ENCODE measurements at places on chromosomes 7 and 10.
A peak's percentile ranks its signal among the peaks of the same experiment; 100 is the strongest.

DNA sequence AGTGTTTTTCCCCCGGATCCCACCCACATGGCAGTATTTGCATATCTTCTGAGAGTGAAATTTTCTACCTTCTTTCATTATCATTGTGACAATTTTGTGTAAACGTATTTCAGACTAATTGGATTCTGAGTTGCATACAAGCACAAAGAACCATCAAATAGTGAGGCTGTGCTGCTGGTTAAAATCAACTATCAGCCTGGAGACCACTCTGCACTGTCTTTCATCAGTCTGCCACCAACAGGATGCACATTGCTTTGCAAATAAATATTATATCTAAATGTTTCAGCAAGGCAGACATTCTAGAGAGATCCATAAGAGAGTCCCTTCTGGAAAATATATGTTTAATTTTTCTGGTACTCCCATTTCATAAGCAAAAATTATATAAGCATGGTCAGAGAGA is 851.8 kb downstream of the XPNPEP1 start:
- no peak for ATAC-seq

GRCh38 chr10:89076120-89076519 is 85.5 kb downstream of the FAS start:
- ATAC-seq, result peak; percentile 88

DNA sequence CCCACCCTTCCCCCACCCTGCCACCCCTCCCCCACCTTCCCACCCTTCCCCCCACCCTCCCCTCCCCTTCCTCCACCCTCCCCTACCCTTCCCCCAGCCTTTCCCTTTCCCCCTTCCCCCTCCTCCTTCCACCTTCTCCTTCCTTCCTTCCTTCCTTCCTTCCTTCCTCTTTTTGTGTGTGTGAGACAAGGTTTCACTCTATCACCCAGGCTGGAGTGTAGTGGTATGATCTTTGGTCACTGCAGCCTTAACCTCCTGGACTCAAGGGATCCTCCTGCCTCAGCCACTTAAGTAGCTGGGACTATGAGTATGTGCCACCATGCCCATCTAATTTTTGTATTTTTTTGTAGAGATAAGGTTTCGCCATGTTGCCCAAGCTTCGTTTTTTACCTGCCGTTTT is 35.2 kb downstream of the CYP17A1 start:
- no peak for ATAC-seq

- no peak for ATAC-seq
These were observed 296 bp downstream of the HABP2 start for GRCh38 chr10:113553149-113553548.
